ENCODE measurements at places on chromosomes 13 and 19.
A peak's percentile ranks its signal among the peaks of the same experiment; 100 is the strongest.

- no peak for DNase-seq
Observed at GRCh38 chr19:1292419-1293151, 6.9 kb downstream of the EFNA2 start.

DNA sequence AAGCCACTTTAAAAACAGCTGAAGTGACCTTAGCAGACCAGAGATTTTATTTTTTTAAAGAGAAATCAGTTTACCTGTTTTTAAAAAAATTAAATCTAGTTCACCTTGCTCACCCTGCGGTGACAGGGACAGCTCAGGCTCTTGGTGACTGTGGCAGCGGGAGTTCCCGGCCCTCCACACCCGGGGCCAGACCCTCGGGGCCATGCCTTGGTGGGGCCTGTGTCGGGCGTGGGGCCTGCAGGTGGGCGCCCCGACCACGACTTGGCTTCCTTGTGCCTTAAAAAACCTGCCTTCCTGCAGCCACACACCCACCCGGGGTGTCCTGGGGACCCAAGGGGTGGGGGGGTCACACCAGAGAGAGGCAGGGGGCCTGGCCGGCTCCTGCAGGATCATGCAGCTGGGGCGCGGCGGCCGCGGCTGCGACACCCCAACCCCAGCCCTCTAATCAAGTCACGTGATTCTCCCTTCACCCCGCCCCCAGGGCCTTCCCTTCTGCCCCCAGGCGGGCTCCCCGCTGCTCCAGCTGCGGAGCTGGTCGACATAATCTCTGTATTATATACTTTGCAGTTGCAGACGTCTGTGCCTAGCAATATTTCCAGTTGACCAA is 10.8 kb downstream of the PLPPR3 start:
- no peak for DNase-seq

DNA sequence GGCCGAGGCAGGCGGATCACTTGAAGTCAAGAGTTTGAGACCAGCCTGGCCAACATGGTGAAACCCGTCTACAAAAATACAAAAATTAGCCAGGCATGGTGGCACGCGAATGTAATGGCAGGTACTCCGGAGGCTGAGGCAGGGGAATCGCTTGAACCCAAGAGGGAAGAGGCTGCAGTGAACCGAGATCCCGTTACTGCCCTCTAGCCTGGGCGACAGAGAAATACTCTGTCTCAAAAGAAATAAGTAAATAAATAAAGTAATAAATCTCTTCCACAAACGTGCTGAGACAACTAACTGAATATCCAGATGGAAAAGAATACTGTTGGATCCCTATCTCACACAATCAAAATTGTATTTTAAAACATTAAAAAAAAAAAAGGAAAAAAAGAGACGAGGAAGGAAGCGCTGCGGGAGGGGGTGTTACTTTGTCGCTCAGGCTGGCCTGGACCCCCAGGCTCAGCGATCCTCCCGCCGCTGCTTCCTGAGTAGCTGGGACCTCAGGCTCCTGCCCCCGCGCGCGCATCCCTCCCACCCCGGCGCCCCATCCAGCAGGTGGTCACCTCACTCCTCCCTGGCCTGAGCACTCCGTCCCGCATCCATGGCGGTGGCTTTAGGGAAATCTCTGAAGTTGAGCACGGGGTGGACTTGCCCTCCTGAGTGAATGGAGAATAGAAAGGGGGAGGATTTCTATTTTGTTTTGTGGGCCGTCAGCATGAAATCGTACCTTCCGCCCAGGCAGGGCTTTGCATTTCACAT is 628 bp upstream of the ZNF813 start:
- DNase-seq, result peak; percentile 4

DNA sequence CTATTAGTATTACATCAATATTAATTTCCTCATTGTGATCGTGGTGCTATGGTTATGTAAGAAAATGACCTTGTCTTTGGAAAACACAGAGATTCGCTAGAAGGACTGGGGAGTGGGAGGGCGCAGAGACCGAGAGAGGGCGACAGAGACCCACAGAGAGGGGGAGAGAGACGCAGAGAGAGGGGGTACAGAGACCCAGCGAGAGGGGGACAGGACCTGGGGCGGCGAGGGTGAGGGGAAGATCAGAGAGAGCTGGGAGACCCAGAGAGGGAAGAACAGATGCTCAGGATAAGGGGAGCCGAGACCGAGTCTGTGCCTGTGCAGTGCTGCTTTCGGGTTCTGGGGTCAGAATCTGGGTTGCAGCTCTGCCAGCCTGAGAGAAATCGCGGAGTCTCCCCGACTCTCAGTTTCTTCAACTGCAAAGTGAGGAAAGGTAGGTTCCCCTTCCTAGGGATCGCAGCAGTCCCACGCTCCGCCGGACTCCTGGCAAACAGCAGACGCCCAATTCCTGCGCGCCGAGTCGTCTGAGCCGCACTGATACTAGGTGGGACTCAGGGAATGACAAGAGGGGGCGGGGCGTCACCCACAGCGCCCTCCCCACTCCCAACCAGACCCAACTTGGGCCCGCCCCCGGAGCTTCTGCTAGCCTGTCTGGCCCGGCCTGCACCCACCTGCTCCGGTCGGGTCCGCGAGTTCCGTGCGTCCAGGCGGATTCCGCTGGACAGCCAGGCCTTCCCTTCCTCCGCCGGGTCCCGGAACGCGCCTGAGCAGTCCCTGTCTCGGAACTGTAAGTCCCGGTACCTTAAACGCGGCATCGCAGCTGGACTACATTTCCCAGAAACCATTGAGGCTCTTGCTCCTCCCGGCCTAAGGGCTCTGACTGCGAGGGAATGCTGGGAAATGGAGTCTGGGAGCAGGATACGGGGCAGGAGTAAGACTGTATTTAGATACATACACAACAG is 15.3 kb downstream of the IZUMO2 start:
- peak; percentile 79 for DNase-seq

DNA sequence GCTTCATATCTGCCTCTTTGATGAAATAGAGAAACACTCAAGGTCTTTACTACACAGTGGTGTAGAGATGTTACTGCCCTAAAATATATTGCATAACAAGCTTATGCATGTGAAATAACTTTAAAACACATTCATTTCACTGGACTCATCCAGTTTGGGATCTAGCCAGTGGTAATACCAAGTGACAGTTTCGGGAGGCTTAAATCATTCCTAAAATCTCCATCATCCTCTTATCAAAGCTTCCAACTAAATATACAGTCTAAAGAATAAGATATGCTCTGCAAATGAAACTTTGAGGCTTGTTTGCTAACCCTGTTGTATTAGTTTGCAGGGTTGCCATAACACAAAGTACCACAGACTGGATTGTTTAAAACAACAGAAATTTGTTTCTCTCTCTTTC is 52.8 kb downstream of the THSD1 start:
- no peak for DNase-seq

DNA sequence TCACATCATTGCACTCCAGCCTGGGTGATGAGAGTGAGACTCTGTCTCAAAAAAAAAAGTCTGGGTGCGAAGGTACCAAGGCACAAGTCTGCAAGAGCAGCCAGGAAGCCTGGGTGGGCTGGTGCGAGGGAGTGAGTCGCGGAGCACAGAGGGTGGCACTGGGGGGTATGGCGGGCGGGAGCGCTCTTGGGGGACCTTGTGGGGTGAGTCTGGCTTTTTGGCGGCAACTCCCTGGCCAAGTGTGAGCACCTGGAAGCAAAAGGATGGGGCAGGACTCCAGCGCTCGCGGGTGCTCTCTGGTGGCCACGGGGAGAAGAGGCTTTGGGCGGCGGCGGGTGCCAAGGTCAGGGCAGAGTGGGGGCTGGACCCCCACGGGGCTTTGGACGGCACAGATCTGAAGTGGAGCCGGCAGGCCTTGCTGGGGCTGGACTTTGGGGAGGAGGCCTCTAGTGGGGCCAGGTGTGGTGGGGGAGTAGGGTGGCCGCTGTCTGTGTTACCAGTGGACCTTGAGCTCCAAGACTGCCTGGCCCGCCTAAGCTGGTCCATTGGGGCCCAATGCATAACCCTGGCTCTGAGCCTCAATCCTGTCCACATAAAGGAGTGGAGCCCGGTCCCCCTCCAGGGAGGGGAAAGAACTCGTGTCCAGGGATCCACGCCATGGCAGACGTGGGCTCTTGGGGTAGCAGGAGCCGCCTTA is 1.6 kb downstream of the P2RY11 start:
- peak; percentile 83 for DNase-seq

- no peak for DNase-seq
Observed at GRCh38 chr19:29090783-29091526, 122.0 kb downstream of the UQCRFS1 start.

GRCh38 chr13:53336441-53337160 is 308.0 kb downstream of the OLFM4 start:
- no peak for DNase-seq

DNA sequence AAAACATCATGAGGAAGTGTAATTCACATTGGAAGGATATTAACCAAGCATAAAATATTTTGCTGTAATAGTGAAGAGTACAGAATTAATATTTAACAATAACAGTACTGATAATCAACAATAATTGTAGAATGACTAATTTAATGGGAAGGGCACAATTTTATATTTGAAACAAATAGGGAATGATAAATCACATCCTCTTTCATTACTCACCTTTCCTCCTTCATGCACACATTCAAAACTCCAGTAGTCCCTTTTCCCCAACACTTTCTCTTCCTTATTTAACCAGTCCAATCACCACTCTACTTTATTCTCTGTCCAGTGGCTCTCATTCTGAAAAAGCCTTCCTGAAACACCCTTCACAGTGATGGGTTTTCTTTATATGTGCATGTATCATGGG is 110.8 kb upstream of the POSTN start:
- no peak for DNase-seq

- DNase-seq, result no peak
Observed at GRCh38 chr19:34504809-34505291, 23.3 kb downstream of the WTIP start.

DNA sequence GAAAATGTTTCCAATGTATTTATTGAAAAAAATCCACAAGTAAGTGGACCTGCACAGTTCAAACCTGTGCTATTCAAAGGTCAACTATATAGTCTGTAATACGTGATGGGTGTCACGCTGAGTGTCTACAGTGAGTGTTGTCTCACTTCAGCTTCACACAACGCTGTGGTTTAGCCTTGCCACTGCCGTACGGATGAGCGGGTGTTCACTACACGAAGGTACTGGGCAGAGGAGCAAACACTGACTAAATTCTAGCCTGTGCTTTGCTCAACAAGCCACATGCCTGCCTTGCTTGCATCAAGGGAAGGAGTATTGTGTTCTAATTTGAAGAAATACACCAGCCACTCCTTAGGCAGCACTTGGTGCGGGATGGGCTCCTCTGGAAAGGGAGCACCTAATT is 3.4 kb upstream of the FFAR3 start:
- no peak for DNase-seq

DNA sequence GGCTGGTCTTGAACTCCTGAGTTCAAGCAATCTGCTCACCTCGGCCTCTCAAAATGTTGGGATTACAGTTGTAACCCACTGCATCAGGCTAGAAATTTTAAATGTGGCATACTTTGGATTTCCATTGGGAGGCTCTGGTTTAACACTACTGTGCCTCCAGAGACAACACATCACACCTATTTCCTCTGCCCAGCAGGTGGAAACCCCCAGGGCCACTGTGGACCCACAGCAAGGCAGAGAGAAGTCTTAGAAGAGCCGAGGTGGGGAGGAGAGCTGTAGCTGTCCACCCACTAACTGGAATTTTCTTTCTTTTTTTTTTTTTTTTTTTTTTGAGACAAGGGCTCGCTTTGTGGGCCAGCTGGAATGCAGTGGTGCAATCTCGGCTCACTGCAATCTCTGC is 39.4 kb downstream of the IER2 start:
- DNase-seq, result no peak

DNA sequence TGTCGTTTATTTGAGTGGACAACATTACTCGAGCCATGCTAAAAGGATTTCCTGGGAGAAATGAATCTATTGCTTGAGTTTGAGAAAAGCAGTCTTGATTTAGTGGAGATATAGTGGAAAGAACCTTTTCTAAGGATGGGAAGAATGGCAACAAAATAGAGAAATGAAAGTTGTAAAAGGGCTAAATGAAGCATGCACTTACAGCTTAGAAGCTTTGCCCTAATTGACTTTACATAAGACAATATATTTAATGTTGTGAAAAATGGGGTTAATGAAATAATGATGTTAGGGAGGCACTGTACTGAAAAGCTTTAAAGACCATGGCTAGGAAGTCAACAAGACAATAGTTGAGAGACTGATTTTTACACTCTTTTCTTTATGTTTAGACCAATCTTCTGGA is 35.4 kb downstream of the SLC10A2 start:
- DNase-seq, result no peak

DNA sequence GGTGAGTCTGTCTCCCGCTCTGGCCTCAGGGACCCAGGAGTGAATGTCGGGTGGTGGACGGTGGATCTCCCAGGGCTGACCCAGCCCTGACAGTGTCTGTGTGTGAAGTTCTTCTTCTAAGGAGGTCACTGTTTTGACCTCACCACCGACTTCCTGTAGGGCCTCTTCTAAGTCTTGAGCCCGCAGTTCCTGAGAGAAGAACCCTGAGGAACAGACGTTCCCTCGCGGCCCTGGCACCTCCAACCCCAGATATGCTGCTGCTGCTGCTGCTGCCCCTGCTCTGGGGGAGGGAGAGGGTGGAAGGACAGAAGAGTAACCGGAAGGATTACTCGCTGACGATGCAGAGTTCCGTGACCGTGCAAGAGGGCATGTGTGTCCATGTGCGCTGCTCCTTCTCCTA is at the start of gene SIGLEC7:
TSS of gene SIGLEC7 (plus strand) at position 183 of the 400 bp plus-strand sequence. CDS start at position 252, 69 bp downstream.
- DNase-seq, result no peak

GRCh38 chr13:19056984-19057490 is 124.6 kb downstream of the TUBA3C start:
- DNase-seq, result no peak

- no peak for DNase-seq
Observed at GRCh38 chr13:54187461-54187860, 1158.8 kb downstream of the OLFM4 start.

DNA sequence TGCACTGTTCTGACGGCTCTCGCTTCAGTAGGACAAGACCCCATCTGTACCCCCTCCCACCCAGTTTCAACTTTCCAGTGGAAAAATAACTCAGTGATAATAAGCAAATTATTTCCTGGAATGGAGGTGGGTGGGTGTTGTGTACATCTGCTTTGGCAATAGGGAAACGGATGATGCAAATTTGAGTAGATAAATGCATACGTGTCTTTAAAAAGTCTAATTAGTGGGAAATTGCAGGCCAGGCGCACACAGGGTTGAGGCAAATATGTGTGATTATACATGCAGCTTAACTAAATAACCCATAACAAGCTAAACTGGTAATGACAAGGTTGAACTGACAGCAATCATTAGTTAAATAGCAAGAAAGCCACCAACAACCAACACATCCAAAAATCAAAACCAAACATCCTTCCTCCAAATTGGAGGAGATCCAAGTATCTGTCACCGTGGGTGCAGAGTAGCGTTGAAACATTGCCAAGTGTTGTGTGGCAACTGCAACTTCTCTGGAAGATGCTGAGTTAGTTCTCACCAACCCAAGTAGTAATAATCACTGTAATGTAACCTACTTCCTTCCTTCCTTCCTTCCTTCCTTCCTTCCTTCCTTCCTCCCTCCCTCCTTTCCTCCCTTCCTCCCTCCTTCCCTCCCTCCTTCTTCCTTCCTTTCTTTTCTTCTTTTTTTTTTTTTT is 54.6 kb downstream of the TRPM4 start:
- no peak for DNase-seq
